ENCODE measurements at places on chromosomes 7 and 10.

DNA sequence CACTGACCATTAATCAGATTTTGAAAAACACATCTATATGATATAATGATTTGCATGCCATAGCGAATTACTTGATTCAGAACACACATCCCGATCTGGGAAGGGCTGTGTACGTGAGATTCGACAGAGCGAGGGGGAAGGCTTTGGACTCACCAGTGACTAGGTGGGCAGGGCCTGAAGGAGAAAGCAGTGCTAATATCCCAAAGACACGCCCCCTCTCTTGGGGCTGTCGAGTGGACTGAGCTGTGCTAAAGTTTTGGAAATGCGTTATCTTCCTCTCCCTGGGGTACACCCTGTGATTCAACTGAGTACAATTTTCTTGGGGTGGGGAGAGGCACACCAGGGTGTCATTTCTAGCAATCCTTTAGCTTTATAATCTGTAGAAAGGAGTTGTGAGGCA, 1.8 kb downstream of the LRRC17 start:
- DNase-seq, result no peak

DNA sequence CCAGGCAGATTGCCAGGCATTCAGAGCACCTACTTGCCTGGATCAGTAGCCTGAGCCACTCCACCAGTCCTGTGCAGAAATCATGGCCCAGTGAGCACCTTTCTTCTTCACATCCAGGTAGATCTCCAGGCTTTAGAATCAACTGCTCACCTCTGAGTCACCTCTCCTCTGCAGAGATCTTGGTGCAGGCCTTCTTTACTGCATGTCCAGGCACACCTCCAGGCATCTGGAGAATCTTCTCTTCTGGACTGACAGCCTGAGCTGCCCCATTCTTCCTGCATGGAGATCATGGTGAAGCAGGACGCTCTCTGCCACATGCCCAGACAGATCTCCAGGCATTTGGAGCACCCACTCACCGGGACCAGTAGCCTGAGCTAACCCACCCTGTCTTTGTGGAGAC, 894.5 kb upstream of the MBL2 start:
- DNase-seq, result no peak

DNA sequence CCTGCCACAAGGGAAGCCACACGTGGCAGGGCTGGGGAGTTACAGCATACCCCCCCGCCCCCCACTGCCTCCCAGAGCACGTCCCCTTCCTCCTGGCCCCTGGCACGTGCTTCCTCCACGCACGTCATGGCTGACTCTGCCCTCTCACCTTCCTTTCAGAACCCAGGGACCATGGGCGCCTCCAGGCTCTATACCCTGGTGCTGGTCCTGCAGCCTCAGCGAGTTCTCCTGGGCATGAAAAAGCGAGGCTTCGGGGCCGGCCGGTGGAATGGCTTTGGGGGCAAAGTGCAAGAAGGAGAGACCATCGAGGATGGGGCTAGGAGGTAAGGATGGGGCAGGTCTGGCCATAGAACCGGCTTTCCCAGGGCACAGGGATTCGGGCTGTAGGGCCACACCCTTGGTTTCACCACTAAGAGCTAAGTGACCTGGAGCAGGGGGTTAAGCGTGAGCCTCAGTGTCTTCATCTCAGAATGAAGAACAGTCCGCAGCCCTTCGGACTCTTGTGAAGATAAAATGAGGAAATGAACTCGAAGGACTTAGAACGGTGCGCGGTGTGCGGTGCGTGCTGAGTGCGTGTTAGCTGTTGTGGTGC, 2.5 kb downstream of the NUDT1 start:
- no peak for DNase-seq

DNA sequence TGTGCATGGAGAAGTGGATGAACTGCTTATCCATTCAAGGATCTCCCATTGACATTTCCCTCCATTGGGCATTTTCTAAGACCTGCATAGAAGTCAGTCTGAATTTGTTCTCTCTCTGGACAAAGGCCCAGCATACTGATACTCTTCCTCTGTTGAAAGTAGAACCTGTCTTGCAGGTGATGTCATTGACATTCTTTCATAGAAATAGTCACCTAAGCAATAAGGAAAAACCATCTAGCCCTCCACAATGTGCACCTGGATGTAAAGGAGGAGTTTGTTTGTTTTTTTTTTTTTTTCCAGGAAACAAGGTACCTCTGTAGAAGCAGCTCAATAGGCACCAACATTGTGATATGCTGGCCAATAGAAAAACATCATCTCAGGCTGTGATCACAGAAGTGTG, 150.4 kb downstream of the DPY19L1 start:
- DNase-seq, result no peak

GRCh38 chr10:124612611-124613498, 131.3 kb downstream of the FAM53B start:
- peak; percentile 19 for DNase-seq

DNA sequence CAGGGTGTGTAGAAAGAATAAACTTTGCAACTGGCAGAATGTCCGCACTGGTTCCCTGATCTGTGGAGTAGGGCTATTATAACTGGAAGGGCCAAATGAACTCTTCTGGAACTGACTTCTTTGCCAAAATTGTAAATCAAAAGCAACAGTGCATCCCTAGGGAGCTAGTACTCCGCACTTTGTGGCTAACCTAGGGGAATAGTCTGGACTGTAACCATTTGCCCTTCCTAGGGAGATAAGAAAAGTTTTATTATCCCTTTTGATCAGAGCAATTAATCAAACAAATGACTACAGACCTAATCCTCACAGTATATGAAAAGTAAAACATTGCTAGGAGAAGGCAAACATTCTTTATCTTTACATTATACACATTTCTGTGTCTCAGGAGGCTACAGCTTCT, 45.5 kb upstream of the STEAP1B start:
- DNase-seq, result no peak

GRCh38 chr7:42426163-42426562, 189.2 kb upstream of the GLI3 start:
- DNase-seq, result no peak

- no peak for DNase-seq
Observed at GRCh38 chr7:131681961-131682360, 125.5 kb upstream of the PODXL start.

DNA sequence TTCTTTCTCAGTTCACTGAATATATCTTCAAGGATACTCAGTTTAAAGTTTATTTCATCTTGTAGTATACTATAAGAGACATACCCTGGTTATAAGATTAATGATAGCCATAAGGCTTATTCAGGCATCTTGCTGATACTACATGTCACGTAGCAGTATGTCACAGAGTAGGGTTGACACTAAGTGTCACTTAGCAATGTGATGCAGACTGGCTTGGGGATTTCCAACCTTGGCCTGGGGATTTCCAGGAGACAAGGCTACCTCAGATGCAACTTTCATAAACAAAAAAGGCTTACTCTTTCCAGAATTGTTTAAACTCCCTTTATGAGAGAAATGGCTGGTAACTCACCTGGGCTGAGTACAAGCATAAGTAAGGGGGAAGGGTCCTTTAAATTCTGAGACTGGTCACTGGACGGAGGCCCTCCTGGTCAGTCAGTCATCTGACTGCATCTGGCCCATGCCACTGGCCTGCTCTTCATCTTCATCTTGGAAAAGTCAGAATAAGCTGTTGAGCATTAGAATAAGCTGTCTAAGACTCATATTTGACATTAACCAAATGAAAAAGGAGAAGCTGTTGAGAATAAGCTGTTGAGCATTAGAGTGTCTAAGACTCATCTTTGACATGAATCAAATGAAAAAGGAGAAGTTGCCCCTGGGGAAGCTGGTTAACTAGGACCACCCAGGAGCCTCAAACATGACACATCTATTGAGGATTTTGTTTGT, 9.5 kb downstream of the SLC13A1 start:
- no peak for DNase-seq

DNA sequence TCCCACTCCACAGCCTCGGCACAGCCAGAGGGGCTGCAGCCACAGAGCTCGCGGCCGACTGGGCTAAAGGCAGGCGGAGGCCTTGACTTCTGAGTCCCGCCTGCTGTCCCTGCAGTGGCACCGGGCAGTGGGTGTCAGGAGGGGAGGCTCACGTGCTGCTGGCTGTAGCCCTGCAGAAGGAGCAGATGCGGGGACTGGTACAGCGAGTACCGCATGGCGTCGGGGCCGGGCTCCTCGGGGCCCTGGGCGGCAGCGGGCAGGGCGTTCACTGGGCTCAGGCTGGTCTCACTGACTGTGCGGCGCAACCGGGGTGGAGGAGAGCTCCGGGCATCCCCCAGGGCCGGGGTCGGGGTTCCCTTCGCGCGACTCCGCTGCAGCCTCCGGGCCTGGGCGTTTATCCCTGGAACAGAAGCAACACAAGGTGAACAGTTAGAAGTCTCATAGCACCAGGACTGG, 25.6 kb downstream of the PAPOLB start:
- no peak for DNase-seq

DNA sequence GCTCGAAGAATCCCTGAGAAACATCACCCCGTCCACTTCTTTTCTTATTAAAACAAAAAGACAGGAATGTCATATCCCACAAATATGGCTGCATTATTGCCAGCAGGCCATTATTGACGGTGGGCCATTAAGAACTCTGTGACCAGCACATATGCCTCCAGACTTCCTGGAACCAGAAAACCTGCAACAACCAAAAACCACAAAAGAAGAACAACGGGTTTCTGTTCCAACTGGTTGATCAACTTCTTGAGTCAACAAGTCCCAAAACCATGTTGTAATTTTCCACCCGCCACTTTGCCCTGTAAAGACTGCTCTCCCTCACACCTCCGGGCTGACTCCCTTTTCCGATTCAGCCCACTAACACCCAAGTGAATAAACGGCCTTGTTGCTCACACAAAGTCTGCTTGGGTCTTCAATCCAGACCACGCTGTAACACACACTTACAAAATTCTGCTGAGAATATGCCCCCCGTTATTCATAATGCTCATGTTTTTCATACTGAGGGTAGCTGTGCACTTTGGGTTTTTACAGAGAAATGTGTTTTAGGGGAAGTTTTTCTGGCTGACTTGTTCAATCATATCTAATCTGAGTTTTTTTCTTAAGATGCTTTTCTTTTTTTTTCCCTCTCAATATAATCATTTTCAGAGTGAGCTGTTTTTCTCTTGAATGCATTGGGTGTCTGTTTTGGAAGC, 20.7 kb downstream of the ZNF107 start:
- no peak for DNase-seq

GRCh38 chr10:70911386-70911785, 23.0 kb upstream of the PCBD1 start:
- DNase-seq, result no peak

GRCh38 chr10:63618552-63618951, 97.4 kb downstream of the REEP3 start:
- DNase-seq, result no peak

DNA sequence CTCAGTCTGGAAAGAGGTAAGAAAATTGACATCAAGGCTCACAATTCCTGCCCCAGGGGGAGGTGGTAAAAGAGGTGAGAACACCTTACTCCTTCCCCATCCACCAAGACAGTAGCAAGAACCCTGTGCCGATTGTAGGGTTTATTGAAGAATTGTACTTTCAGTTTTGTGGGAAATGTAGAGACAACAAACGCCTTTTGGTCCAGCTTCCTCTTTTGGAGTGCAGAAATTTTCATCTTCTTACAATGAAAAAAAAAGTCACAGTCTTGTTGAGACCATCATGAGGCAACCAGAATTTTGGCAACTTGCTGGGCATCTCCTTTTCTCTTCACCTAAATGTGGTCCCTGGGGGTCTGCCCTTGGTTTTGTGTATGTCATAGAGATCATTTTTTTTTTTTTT, 217.7 kb downstream of the TMEM178B start:
- no peak for DNase-seq

GRCh38 chr7:120941064-120941463, 9.5 kb upstream of the ING3 start:
- no peak for DNase-seq

DNA sequence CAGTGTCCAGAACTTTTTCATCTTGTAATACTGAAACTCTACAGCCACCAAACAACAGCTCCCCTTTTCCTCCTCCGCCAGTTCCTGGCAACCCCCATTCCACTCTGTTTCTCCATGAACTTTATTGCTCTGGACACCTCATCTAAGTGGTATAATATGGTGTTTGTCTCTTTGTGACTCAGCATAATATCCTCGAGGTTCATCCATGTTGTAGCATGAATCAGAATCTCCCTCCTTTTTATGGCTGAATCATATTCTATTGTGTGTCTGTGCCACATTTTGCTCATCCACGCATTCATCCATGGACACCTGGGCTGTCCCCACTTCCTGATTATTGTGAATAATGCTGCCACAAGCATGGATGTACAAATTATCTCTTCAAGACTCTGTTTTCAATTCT, 124.4 kb upstream of the FGFR2 start:
- no peak for DNase-seq

- no peak for DNase-seq
Observed at GRCh38 chr10:91700788-91701444, 68.0 kb upstream of the PPP1R3C start.

DNA sequence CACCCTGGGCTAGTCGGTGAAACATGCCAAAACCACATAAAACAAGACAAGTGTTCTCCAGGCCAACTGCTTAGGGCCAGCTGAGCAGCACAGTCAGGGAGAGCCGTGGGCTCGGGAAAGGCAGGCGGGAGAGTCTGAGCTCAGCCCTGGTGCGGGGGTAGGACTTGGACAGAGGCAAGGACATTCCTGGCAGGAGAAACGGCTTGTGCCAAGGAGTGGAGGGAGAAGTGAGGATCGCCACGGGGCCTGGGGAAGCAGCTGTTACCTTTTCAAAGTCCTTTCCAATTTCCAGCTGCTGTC, 4.2 kb downstream of the ELN start:
- DNase-seq, result no peak

DNA sequence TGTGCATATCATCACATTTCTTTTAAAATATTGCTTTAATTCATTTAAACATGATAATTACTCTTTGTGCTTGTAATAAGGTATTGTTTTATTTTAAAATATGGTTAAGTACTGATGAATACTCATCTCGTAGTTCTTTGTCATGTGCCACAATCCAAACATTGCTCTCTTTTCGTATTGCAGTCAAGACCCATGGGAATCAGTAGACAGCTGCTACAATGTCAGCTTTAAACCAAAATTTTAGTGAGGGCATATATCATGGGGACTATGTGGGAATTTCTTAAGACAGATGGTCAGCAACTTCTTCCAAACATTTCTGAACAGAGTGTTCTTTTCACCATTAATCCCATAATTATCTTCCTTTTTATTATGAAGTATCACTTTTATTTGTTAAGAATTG, 77.2 kb upstream of the FZD1 start:
- no peak for DNase-seq

DNA sequence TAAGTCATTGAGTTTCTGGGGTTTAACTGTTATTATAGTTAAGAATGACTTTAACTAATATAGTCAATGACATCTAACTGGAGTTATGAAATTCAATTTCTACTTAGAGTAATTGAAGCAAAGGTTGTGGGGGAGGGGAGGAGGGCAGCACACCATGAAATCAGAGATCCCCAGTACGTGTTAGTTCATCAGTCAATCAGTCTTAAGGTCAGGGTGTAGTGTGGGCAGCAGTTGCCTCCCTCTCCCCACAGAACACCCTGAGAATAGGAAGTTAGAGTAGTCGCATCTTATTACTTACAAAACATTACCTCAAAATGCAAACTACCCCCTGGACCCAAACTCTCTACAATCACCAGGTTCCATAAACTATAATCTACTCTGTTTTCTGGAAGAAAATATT, 7.0 kb upstream of the HPS1 start:
- DNase-seq, result no peak

Data from activated CD4-positive, alpha-beta T cell treated with anti-CD3 and anti-CD28 coated beads, Interleukin-2, amount 50 U/mL, for 1 hour (primary cell).